ENCODE measurements at places on chromosomes 5 and 9.

DNA sequence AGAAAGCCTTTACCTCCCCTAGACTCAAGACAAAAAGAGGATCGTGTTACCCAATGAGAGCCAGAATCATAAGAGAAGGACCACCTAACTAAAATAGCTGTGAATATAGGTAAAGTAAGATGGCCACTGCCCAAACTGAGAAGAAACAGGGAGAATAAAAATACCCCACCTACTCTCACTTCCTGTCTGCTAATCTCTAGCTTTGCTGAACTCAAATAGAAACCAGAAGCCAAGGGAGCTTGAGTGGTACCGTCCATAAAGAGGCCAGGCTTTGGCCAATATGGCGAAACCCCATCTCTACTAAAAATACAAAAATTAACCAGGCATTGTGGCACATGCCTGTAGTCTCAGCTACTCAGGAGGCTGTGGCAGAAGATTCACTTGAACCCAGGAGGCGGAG is 123.0 kb upstream of the FST start:
- no peak for DNase-seq

DNA sequence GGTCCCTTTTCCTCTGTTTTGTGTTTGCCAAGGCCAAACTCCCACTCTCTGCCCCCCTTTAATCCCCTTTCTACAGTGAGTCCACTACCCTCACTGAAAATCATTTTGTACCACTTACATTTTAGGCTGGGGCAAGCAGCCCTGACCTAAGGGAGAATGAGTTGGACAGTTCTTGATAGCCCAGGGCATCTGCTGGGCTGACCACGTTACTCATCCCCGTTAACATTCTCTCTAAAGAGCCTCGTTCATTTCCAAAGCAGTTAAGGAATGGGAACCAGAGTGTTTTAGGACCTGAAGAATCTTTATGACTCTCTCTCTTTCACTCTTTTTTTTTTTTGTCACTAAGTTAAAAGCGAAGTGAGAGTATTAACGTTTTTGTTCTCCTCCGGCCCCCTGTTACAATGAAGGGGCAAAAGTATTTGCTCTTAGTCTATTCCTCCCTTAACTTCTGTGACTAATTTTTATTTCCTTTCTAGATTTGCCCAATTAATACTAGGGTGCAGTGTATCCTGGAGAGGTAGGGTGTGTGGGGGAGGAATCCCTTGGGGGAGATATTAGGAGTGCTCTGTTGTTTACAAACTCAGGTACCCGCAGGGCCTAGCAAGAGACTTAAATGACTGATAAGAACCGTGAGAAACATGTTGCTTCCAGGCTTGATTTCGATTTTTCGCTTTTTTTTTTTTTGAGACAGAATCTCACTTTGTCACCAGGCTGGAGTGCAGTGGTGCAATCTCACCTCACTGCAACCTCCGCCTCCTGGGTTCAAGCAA is 14.7 kb downstream of the GM2A start:
- DNase-seq = no peak

- no peak for DNase-seq
Measured at GRCh38 chr5:175707751-175708375, 50.0 kb downstream of the HRH2 start.

DNA sequence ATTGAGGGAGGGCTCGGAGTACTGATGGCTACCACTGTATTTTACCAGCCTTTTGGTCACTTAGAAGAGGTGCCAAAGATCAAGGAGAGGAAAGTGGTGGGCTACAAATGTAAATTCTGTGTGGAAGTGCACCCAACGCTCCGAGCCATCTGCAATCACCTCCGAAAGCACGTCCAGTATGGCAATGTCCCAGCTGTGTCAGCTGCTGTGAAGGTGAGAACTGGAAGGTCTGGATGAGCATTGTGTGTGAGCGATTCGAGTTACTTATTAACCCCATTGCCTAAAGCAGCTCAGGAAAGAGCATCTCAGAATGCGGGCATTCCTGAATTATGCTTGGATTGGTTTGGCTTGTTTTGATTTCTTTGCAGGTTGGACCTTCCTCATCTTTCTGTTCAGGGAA is 67.5 kb downstream of the ZNF462 start:
- no peak for DNase-seq
